Fibroblast of skin of abdomen (primary cell): ENCODE measurements at places on chromosomes 13 and 19.

GRCh38 chr19:56740501-56740900, 68.9 kb upstream of the ZNF835 start:
- no peak for DNase-seq

GRCh38 chr13:23634897-23635296, 64.7 kb downstream of the TNFRSF19 start:
- no peak for DNase-seq

DNA sequence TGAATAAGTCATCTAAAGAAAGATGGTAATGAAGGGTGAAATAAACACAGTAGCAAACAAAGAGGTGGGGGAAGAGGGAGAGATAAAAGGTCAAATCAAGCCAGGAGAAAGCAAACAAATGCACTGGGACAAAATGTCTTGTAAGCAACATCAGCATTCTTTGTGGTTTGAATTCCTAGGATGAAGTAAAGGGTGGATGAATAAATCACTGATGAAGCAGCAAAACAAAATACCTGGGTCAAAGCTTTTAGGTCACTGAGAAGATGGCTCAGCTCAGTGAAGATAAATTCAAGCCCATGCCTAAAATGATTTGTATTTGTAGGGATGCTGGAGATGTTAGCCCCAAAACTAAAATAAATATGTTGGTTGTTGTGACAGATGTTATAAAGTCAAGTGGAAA, 86.5 kb upstream of the FBXL3 start:
- DNase-seq: no peak

- DNase-seq: no peak
These were observed 14.4 kb upstream of the FBN3 start for GRCh38 chr19:8163759-8164158.

DNA sequence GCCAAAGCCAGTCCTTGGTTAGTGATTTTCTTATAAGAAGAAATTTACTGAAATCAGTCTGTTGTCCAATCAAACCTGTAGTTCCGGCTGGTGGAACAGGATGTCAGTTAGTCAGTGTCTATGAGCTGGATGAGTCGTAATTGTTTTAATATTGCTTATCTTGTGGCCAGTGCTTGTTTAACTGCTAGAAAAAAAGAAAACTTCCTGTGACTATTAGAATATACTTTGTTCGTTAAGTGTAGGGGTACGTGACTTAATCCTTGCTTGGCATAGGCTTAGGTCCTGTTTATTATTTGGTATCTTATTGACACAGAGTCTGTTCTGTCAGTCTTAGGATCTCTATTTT, 1484.8 kb upstream of the MIR17HG start:
- DNase-seq: no peak

- peak; percentile 8 for DNase-seq
These were observed 28.8 kb downstream of the EPN1 start for GRCh38 chr19:55703790-55704215.

DNA sequence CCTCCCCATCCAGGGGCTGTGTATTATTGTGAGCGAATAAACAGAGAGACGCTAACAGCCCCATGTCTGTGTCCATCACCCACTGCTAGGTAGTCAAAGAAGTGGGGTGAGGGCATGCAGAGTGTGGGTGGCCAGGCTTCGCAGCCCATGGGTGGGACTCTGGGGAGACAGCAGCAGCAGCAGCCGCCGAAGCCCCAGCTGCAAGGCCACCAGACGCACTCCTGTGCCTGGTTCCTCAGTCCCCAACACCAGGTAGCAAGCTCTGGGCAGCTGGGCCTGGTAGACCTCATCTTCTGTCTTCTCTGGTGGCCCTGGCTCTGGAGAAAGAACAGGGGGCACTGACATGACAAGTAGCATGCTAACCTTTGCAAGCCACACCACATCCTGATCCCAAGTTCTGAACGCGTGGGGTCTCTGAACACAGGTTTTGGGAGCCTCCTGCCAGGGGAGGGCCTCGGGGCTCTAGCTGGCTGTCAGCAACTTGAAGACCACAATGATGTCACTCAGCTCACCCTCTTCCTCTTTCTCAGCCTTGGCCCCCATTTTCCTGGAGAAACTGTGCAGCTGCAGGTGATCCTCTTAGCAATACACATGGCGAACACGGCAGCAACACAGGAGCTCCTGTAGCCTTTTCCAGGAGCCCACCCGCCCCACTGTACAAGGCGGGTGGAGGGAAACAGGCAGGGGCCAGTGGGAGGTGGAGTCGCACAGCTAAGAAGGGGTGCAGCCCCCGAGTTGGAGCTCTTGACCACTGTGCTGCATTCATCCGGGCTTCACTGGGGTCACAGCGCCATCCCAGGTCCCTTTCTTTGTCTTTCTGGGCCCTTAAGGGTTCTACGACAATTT, 5.8 kb downstream of the FUZ start:
- no peak for DNase-seq
